K562 (cell line): ENCODE measurements at places on chromosomes 12 and 14.

DNA sequence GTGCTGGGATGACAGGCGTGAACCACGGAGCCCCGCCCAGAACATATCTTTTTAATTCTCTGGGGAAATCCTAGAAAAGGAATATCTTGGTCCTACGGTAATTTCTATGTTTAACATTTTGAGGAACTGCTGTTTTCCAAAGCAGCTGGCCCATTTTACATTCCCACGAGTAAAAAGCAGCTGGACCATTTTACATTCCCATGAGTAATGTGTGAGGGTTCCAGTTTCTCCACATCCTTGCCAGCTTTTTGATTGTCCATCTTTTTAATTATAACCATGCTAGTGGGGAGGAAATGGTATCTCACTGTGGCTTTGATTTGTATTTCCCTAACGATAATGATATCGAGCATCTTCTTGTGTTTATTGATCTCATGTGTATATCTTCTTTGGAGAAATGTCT is 4.4 kb upstream of the P2RX4 start:
- no peak for DNase-seq

DNA sequence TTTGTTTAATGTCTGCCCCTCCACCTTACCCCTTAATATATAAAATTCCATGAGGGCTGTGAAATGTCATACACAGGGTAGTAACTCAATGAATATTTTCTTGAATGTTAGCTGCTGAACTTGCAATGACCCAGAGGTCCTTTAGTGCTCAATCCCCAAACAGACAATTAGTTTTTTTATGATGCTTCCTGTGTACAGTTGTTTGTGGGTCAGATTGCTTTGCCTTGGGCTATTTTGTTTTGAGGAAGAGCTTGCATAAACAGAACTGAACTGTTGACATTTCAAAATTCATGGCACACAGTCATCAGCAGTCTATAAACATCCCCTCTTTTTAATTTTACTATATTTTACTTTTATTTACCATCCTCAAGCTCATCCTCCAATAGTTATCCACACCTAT is 820.5 kb upstream of the SEL1L start:
- DNase-seq = no peak

DNA sequence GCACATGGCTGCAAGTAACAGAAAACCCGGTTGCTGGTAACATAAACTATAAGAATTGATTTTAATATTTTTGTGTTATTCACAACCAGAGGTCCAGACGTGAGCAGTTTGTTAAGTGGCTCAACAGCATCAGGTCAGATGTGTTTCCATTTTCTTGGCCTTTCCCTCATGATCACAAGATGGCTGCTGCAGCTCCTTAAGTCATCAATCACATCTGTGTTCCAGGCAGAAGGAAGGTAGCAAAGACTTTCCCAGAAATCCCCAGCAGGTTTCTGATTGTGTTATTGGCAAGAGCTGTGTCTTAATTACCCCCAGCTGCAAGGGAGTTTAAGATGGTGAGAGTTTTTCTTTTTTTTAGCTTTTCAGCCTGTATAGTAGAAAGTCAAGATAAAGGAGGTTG is 40.4 kb upstream of the MYL2 start:
- DNase-seq = no peak

GRCh38 chr12:23503544-23503943 is 445.9 kb downstream of the SOX5 start:
- no peak for DNase-seq

GRCh38 chr14:50904719-50905118 is 32.9 kb downstream of the ABHD12B start:
- no peak for DNase-seq
